Stimulated activated CD8-positive, alpha-beta memory T cell treated with anti-CD3 and anti-CD28 coated beads, Interleukin-2, amount 100 ng/mL, for 1 hour (primary cell): ENCODE measurements at places on chromosomes 5 and 9.

- DNase-seq = no peak
Measured at GRCh38 chr9:38277601-38278200, 114.8 kb upstream of the ALDH1B1 start.

- DNase-seq = no peak
Measured at GRCh38 chr5:62260513-62260912, 45.5 kb upstream of the KIF2A start.

- DNase-seq = no peak
Measured at GRCh38 chr5:83530193-83530592, 58.6 kb downstream of the VCAN start.

DNA sequence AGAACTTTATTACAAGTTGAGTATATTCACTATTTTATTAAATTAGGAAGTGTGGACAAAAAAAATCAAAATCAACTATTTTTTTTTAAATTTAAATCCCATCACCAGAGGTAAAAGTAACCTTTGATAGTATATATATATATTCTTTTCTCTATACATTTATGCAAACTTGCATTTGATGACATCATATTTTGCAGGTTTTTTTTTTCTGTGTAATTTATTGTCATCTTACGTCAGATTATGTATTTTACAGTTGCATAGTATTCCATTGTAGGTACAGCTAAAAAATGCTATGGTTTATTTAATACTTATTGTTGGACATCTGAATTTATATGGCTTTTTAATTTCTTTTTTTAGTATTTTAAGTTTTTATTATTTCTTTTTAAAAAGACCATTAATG, 25.5 kb downstream of the APC start:
- no peak for DNase-seq

- DNase-seq = no peak
Measured at GRCh38 chr9:90799271-90799852, 2.3 kb upstream of the SYK start.

- no peak for DNase-seq
Measured at GRCh38 chr5:143495110-143495509, 91.6 kb upstream of the NR3C1 start.

DNA sequence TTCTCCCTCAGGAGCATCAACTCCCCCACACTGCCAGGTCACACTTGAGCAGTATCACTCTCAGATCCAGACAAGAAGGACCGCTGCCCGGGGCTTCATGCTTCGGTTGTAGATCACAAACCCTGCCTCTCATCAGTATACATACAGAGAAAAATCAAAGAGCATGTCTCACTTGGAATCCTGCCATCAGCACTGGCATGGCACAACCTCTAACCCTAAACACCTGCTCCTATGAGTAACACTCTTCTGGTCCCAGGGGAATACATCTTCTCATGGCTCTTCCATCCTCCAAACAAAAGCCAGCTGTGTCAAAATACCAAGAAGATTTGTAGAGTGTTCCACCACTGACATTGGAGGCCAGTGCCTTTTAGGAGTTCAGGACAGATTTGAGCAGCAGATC, 84.8 kb upstream of the MIER3 start:
- DNase-seq = no peak

DNA sequence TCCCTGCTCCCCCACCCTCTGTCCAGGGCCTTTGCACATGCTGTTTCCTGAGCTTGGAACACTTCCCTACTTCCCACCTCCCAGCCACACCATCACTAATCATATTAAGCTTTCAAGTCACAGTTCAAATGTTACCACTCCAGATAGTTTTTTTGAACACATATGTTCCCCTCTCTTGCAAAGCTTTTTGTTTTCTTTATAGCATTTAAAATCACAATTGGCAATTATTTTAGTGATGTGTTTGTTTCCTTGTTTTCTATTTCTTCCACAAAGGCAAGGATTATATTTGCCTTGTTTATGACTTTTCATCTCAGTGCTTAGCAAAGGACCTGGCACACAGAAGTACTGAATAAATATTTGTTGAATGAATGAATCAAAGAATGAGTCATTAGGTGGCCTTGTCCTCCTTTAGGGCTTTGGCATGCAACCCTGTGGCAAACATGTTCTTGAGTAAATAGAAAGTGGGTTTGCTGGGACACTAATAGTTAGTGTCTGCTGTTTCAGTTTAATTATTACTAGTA, 386.8 kb downstream of the FGF10 start:
- no peak for DNase-seq

- no peak for DNase-seq
Measured at GRCh38 chr5:127369796-127370195, 79.2 kb downstream of the MEGF10 start.

DNA sequence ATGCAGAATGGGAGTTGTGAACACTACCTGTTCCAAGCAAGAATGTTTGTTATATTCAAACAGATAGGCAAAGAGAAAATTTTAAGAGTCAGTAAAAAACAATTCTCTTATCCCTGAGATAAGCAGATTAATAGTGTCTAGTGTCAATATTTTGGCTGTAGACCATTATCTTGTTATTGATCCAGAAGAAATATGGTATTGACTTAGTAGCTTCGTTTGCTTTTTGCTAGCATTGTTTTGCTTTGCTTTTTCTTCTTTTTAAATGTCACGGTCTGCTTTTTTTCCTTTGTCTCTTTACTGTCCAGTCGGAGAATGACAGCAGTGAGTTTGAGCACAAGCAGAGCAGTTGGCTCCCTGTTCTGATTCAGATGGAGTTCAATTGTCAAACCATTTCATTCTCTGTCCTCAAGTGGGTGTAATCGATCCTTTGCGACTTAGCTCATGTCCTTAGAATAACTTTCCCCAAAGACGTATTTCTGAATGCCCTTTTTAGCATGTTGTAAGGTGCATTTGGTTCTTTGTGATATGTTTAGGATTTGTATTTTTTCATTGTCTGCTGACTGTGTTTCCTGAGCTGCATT, 29.3 kb downstream of the FUBP3 start:
- no peak for DNase-seq

DNA sequence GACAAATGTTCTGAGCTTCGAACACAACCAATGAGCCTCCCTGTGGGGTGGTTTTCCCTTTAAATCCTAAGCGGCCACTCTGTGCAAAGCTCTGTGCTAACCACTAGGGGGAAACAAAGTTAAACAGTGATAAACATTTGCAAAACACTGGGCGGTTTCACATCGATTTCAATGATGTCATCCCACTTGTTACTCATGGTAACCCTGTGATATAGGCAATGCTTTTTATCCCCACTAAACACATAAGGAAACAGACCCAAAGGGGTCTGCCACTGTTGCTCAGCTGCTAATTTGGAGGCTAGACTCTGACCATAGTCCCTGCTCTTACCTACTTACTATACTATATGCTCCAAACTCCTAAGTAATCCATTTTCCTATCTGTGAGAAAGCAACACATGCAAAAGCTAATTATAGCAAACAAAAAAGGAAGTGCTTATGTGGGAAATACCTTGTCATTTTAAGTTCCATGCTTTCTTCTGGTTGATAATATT, 57.3 kb downstream of the PTPN3 start:
- DNase-seq = no peak

DNA sequence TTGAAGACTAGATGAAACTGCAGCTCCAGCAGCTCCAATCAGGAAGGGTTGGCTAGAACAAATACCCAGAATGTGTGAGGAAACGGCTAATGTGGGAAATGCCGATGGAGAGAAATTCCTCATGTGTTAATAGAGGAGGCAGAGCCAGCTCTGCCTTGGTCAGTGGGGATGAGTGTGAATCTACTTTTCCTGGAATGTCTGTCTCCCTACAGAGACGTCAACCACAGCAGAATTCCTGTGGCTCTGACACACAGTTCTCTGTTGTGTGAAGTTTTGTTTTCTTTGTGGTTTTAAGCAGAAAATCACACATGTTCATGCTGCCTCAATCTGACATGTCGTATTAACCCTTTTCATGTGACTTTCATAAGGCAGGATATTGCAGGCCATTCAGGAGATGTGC, 476.6 kb upstream of the WWC1 start:
- DNase-seq = no peak

DNA sequence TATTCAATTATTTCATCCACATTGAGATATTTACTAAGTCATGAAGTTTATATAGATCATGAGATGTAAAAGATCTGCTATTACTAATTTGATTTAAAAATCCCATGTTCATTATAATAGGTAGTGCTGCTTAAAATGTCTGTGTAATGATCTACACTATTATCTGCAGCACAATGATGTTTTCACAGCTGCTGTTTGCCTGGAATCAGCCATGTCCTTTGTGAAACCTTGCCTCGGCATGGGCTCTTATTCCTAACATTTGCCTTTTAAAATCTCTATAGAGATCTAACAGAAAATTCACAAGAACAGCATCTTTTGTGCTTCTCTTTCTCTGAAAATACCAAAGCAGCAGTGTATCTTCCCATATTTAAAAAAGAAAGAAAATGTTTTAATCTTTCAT, 444.6 kb downstream of the PTPRD start:
- DNase-seq = no peak

DNA sequence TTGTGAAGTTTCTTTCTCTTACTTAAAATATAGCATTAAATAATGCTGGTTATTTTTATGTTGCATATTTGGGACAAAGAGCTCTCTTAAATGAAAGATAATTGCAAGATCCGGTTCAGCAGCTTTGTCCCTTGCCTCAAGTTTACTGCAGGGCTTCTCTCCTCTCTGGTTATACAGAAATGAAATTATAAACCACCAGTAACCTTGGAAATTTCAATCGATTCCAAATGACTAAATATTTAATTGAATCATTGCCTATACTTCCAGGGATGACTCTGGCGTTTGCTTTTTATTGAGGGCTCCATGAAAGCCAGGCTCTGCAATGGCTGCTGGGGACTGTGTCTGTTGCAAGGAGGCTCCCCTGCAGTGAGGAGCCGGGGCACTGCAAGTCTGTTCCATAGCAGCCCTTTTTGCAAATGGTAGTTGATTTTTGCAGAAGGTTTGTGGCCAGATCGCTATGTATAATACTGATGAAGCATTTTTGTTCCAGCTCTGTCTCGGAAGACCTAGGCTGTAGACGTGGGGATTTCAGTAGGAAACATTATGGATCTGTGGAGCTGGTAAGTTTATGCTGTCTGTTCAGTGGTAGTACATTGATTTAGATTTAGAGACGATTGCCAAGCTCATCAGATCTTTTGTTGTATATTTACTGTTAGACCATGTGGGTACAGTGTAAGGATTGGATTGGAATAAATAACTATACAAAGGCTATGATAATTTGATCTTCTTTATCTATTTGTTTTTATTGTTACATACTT, at the start of gene GARNL3:
GARNL3 (plus strand) TSS at position 313 of the 758 bp plus-strand sequence; CDS start at position 417, 104 bp downstream.
- no peak for DNase-seq

GRCh38 chr5:558871-559503, 34.7 kb upstream of the SLC9A3 start:
- DNase-seq = no peak

- DNase-seq = no peak
Measured at GRCh38 chr5:134833340-134834032, 12.3 kb upstream of the C5orf24 start.

- DNase-seq = no peak
Measured at GRCh38 chr9:129027224-129027684, 877 bp downstream of the SH3GLB2 start.

DNA sequence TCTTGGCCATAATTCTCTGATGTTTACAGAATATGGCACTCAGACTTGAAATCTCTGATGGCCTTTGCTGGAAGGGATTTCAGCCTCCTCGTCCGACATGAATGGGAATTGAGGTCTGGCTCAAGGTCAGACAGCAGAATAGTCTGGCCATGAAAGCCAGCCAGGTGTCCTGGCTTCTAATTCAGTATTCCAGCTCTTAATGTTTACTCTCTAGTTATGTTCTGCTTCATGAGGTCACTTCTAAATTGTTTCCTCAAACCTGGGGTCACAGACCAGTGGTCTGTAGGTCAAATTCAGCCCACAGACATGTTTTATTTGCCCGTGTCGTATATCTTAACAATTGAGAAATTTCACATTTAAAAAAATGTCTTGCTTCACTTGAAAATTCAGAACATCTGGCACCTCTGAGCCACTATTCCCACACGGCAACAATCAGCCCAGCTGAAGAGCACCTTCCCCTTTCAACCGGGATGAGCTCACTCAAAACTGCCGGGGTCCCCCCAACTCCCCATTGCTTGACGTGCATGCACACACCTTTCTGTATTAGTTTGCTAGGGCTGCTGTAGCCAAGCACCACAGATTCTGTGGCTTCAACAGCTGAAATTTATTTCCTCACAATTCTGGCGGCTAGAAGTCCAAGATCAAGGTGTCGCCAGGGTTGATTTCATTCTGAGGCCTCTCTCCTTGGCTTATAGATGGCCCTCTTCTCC, 243.5 kb downstream of the ENC1 start:
- no peak for DNase-seq

GRCh38 chr9:6656614-6657300, 11.2 kb upstream of the GLDC start:
- DNase-seq = no peak

GRCh38 chr5:169710675-169711074, 73.6 kb downstream of the DOCK2 start:
- no peak for DNase-seq

DNA sequence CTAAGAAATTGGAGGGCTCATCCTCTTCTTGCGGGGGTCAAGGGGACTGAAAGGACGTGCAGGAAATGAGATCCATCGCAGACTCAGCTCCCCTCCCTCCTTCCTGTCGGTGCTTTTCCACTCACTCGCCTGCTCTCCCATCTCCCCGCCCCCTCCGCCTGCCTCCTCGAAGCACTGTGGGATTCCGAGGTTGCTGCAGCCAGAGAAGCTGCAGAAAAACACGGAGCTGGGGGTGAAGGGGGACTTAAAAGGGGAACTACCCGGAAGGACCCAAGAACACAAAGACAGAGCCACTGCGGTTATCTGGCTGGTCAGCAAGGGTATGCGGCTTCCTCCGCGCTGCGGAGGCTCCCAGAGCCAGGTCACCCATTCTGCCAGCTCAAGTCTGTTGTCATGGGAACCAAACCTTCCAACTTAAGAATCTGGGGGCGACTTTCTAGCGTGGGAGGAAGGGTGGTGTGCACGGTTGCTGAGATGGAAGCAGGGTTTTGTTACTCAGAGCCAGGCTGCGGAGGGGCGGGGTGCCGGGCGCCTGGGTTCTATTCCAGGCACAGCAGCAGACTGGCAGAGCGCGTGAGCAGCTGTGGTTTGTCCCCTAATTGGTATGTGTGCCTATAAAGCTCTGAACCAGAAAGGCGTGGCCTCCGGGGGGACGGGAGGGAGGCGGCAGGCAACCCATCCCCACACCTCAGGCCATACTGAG, 24.9 kb downstream of the PCDHGC5 start:
- DNase-seq = no peak

GRCh38 chr5:178671602-178672144, 44.8 kb upstream of the CLK4 start:
- no peak for DNase-seq
